ENCODE measurements at places on chromosomes 7 and 10.
A peak's percentile ranks its signal among the peaks of the same experiment; 100 is the strongest.

DNA sequence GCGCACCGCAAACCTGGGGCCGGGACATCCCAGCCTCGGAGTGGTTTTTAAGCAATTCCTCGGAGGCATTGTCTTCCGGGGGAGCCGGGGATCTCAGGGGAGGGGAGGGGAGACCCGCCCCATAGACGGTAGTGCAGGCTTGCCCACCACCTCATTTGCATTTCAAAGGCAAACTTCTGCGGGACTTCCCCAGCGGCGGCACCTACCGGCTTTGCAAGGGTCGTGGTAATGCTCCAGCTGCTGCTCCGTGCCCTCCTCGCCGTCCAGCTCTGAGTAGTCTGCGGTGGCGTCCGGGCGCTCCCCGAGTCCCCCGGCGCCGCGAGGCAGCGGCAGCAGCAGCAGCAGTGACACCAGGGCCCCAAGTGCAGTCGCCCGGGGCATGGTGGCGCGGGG, 425 bp downstream of the TLL2 start:
- peak; percentile 57 for DNase-seq

DNA sequence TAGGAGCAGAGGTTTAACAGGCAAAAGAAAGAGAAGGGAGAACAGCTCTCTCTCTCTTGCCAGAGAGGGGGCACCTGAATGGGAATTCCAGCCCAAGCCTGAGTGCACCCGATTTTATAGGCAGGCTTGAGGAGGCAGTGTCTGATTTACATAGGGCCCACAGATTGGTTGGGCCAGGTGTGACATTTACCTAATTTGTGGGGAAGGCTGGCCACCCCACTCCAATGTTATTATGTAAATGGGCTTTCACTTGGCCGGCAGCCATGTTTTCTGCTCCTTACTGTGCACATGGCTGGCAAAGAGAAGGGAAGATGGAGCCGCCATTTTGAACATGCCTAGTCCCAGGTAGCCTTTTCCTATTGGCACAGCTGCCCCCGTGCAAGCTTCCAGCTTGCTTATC, 735.5 kb upstream of the AUTS2 start:
- DNase-seq: no peak

GRCh38 chr10:119413471-119414080, 128.9 kb downstream of the RGS10 start:
- DNase-seq: no peak

GRCh38 chr10:130243015-130243414, 106.8 kb downstream of the GLRX3 start:
- DNase-seq: peak; percentile 60

- DNase-seq: no peak
Measured at GRCh38 chr7:137942484-137943115, 59.3 kb downstream of the CREB3L2 start.
